ENCODE measurements at places on chromosomes 1 and 21. TPM values are rescaled to one million over a fixed set of nuclear protein-coding genes. Genes with fewer than 3 reads are reported as not detected.

The CYB5RL gene
- total RNA-seq, result 3.4 TPM

The CR2 gene
- 0.17 TPM for total RNA-seq

The ETV3L gene
- not detected for total RNA-seq

The TOMM40L gene
- 15.7 TPM for total RNA-seq

The CFAP107 gene
- total RNA-seq, result not detected

The CACHD1 gene
- 39.7 TPM for total RNA-seq

The A3GALT2 gene
- total RNA-seq, result not detected

The LAMC2 gene
- 73.5 TPM for total RNA-seq

The SIK1 gene
- total RNA-seq, result 22.8 TPM

The RPE65 gene
- total RNA-seq, result 0.70 TPM

The ZNF683 gene
- not detected for total RNA-seq

The CADM3 gene
- 0.36 TPM for total RNA-seq

The SPRR4 gene
- not detected for total RNA-seq

The S1PR1 gene
- total RNA-seq, result 9.3 TPM

The PTAFR gene
- 0.96 TPM for total RNA-seq

The DPT gene
- total RNA-seq, result 13.5 TPM

The C1orf185 gene
- total RNA-seq, result not detected

The SMAP2 gene
- total RNA-seq, result 23.1 TPM

The SPRR2G gene
- total RNA-seq, result not detected

The ACADM gene
- total RNA-seq, result 79.5 TPM

The DEPDC1 gene
- total RNA-seq, result 4.0 TPM

The WASF2 gene
- 25.2 TPM for total RNA-seq

The OR2M3 gene
- not detected for total RNA-seq

The MARCKSL1 gene
- 149 TPM for total RNA-seq

The BEND5 gene
- 7.5 TPM for total RNA-seq

The HCN3 gene
- total RNA-seq, result 4.3 TPM

The CYP2J2 gene
- 9.4 TPM for total RNA-seq

The OPTC gene
- not detected for total RNA-seq

The PGLYRP4 gene
- not detected for total RNA-seq

The APOBEC4 gene
- not detected for total RNA-seq

The HCRTR1 gene
- 0.28 TPM for total RNA-seq

The CCDC190 gene
- not detected for total RNA-seq

The MYOG gene
- not detected for total RNA-seq

The PGM1 gene
- 88.9 TPM for total RNA-seq

The GNAT2 gene
- 0.96 TPM for total RNA-seq

The CRTC2 gene
- total RNA-seq, result 10.5 TPM

The BSND gene
- total RNA-seq, result 0.23 TPM

The FCER1A gene
- not detected for total RNA-seq

The GTF2B gene
- 58.1 TPM for total RNA-seq

The ASCL5 gene
- not detected for total RNA-seq

The HTR6 gene
- not detected for total RNA-seq

The LCE1B gene
- total RNA-seq, result not detected

The SH2D5 gene
- 0.53 TPM for total RNA-seq

The NCAM2 gene
- total RNA-seq, result 14.4 TPM

The PPP1R15B gene
- total RNA-seq, result 77.0 TPM

The IL20 gene
- not detected for total RNA-seq

The ADAM30 gene
- total RNA-seq, result not detected

The IL12RB2 gene
- 0.47 TPM for total RNA-seq

The SPATA46 gene
- not detected for total RNA-seq

The DNTTIP2 gene
- total RNA-seq, result 43.6 TPM

The KRTAP19-1 gene
- not detected for total RNA-seq

The LCE1C gene
- total RNA-seq, result not detected

The THEMIS2 gene
- 1.2 TPM for total RNA-seq

The TRIM62 gene
- total RNA-seq, result 2.5 TPM

The CDC42SE1 gene
- 49.4 TPM for total RNA-seq

The LRRC42 gene
- 56.6 TPM for total RNA-seq

The CD2 gene
- 0.08 TPM for total RNA-seq

The NUDT4B gene
- total RNA-seq, result 107 TPM

The CSF1 gene
- total RNA-seq, result 9.4 TPM

Measured in hepatocyte (in vitro differentiated cells).